Activated T-helper 2 cell treated with anti-CD3 and anti-CD28 coated beads, Interferon-gamma antibody, Interleukin-2, Interleukin-4, amounts not matched to agents 10 μg/mL and 5 μg/mL and 100 μg/mL, durations not matched to agents 14 hours and 24 hours and 36 hours (primary cell): ENCODE measurements at places on chromosomes 5 and 9. TPM values are rescaled to one million over a fixed set of nuclear protein-coding genes. Genes with fewer than 3 reads are reported as not detected.

DNM1 gene
- total RNA-seq: 0.90 and 2.4 TPM in 2 replicates

CAMK4 gene
- 71.8 and 76.7 TPM in 2 replicates for total RNA-seq

SHROOM1 gene
- total RNA-seq: 7.7 and 9.3 TPM in 2 replicates

IFNA2 gene
- total RNA-seq: not detected in 2 replicates

NUTM2G gene
- total RNA-seq: not detected in 2 replicates

GRCh38 chr9:81776834-81777233, 87.5 kb upstream of the TLE1 start:
- no peaks in the 10 kb centered on the region for H3K27me3 ChIP-seq
- no peak for DNase-seq
- H3K4me1 ChIP-seq: no peaks in the 10 kb centered on the region
- no peaks in the 10 kb centered on the region for H3K36me3 ChIP-seq
- no peak overlapping the region for H3K27ac ChIP-seq
